ENCODE measurements at places on chromosomes 7 and 10. TPM values are rescaled to one million over a fixed set of nuclear protein-coding genes. Genes with fewer than 3 reads are reported as not detected.
A peak's percentile ranks its signal among the peaks of the same experiment; 100 is the strongest.

GDF10 gene
- total RNA-seq: 0.32 TPM

DPY19L1 gene
- 6.9 TPM for total RNA-seq

CPA2 gene
- total RNA-seq: 0.18 TPM

UPP1 gene
- total RNA-seq: 70.7 TPM

CADPS2 gene
- not detected for total RNA-seq

PPP1R17 gene
- total RNA-seq: not detected

SPDYE2 gene
- not detected for total RNA-seq

PSMC2 gene
- 145 TPM for total RNA-seq

SLC13A1 gene
- total RNA-seq: not detected

SLC16A12 gene
- not detected for total RNA-seq

GRCh38 chr7:70849580-70850235 lies 282.2 kb upstream of the GALNT17 start:
- DNase-seq: no peak

- DNase-seq: no peak
Observed at GRCh38 chr10:124480860-124481259, 19.2 kb downstream of the LHPP start.

DNA sequence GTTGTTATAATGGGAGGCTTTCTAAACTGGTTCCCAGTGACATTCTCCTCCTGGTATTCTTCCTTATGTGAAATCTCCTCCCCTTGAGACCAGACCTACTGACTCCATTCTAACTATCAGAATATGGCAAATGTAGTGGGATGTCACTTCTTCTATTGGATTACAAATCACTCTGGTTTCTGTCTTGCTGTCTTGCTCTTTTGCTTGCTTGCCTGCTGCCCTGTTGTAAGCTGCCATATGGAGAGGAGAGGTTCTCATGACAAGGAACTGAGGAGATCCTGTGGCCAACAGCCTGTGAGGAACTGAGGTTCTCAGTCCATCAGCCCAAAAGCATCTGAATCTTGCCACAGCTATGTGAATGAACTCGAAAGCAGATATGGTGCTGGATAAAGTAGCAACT lies 4.7 kb upstream of the NRCAM start:
- no peak for DNase-seq

DNA sequence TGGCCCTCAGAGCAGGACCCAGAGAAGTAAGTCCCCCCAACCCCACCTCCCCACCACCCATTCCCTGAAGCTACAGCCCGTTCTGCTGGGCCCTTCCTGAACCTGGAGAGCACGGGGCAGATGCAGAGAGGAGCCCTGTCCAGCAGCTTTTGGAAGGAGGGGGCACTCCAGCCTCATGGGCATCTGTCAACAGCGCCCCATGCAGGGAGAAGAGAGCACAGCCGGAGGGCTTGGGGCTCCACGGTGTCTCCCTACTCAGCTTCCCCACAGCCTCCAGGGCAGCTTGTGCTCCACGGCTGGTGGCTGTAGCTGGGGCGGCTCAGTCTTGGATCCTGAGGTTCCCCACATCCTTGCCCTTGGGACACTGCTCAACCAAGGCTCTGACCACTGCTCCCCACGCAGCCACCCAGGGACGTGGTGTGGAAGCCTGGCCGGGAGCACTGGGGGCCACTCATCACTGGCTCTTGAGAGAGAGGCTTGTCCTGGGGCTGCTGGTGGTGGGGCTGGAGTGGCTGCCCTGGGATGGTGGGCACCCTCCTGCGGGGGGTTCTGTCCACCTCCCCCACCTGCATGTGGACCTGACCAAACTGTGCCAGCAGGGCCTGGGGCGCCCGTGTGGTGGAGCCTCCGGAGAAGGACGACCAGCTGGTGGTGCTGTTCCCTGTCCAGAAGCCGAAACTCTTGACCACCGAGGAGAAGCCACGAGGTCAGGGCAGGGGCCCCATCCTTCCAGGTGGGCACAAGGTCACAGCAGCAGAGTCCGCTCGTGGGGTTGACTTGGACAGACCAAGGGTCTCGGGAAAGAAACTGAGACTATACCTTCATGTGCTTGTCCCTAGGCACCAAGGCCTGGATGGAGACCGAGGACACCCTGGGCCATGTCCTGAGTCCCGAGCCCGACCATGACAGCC lies 4.5 kb downstream of the PRAP1 start:
- DNase-seq: no peak

DNA sequence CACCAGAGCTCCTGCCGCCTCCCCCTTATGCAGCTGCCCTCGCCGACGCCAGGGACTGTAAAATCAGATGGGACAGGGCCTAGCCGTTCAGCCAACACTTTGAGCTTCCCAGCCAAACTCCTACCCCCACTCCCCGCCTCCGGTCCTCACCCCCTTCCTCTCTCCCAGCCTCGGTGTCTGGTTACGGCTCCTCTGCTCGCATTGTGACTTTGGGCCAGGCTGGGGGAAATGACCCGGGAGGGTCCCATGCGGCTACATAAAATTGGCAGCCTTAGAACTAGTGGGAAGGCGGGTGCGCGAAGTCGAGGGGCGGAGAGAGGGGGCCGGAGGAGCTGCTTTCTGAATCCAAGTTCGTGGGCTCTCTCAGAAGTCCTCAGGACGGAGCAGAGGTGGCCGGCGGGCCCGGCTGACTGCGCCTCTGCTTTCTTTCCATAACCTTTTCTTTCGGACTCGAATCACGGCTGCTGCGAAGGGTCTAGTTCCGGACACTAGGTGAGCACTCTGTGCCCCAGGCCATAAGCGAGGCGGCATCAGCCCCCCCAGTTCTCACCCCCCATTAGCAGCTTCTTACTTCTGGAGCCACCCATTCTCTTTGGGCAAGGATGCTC lies at the start of gene KAZALD1:
TSS of gene KAZALD1 (plus strand) at position 366 of the 608 bp plus-strand sequence. CDS start 604 bp downstream, outside the sequence.
- no peak for DNase-seq

GRCh38 chr10:103691267-103691666 lies 164.1 kb downstream of the SH3PXD2A start:
- DNase-seq: no peak

GRCh38 chr10:106557053-106557452 lies 607.5 kb downstream of the SORCS1 start:
- no peak for DNase-seq

- peak; percentile 79 for DNase-seq
Observed at GRCh38 chr7:151059367-151060112, at the start of gene SLC4A2. TSS of gene SLC4A2 (plus strand) at chr7:151059589. CDS start at chr7:151061988, 2,399 bp downstream.

GRCh38 chr10:60003651-60004523 lies 97.5 kb upstream of the CCDC6 start:
- no peak for DNase-seq

DNA sequence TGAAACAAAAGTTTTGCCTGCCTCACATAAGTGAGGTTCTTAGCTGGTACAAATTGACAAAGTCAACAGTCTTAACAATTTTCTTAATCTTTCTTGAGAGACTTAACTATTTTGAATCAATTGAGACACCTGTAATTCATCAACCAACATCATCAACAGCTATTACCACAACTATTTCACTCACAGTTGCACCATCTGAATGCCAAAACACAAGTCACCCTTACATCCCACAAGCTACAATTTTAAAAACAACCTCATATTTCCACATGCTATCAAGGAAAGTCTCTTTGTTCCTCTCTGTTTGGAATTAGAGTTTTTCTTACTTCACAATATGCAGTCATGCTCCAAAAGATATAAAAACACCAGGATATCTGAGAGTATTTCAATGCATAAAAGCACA lies 4.9 kb downstream of the SMURF1 start:
- no peak for DNase-seq

- DNase-seq: no peak
Observed at GRCh38 chr7:24436131-24436920, 136.9 kb upstream of the PALS2 start.

GRCh38 chr10:124977648-124978375 lies 35.9 kb downstream of the ZRANB1 start:
- DNase-seq: no peak

DNA sequence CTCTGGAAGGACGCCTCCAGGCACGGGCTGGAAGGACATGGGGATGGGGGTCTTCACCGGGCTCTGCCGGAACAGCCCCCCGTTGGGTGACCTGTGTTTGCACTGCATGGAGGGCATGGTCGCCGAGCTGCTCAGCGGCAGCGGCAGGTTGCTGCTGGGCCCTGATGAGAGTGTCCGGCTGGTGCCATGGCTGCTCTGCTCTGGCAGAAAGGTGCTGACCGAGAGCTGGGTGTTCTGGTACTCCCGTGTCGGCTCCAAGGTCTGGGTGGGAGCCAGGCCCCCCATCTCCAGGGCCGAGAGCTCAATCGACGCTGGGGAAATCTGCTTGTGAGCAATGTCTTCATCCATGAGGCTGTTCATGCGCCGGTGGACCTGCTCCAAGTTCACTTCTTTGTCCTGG lies 764.3 kb downstream of the GRID1 start:
- DNase-seq: no peak

DNA sequence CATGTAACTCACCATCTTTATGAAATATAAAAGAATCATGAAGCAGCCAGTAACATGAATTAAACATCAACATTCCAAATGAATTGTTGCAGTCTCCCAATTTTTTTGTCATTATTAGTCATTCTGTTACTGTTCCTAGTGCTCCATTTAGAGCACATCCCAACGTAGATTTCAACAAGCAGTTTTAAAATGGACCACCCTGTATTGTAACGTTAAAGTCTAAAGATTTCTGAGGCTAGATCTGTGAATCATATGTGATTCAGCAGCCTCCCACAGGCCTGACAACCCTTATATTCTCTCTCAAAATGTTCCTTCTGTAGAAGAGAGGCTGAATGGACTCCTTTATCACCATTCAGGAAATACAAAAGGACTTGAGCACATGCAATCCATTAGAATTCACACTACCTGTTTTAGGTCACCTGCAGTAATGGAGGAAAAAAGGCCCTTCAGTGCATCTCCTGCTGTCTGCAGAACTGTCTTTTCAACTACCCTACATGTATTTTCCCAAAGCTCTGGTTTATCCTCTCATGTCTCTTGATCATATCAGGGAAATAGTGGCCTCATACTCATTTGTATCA lies 81.4 kb downstream of the CACNA2D1 start:
- no peak for DNase-seq

GRCh38 chr10:72126184-72126871 lies 38.0 kb upstream of the SPOCK2 start:
- DNase-seq: no peak
